CD8-positive, alpha-beta T cell (primary cell): ENCODE measurements at places on chromosomes 5 and 9.

DNA sequence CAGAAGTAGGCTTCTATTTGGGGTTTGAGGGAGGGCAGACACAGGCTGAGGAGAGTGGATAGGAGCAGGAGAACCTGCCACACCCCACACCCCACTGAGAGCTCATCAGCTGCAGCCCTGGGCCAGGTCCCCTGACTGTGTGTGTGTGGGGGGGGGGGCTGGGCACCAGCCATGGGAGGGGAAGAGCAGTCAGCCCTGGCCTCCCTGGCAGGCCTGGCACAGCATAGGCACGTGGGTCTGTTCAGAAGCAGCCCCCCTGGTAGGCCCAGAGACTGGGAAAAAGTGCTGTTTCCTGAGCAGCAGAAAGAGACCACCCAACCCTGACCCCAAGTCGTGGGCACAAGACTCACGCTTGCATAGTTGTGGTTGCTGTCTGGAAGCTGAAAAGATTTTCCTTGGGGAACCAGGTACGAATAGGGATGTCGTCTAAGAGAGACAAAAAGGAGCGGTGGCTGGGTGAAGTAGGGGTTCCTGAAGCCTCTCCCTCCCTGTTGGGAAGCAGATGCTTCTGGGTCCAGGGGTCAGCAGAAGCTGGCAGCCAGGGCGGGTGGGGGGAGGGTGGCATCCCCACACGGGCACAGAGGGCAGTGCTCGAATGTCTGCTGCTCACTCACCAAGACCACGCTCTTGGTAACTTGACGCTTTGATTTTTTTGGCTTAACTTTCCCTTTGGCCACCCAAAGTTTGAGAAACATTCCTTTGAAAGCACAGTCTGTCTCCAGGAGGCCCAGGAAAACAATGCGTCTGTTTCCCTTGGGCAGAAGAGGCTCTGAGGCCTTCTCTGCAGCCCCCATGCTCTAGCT lies 2.9 kb downstream of the NSMF start:
- no peak for DNase-seq

GRCh38 chr5:172771439-172772111 lies 580 bp upstream of the DUSP1 start:
- DNase-seq: no peak

- no peak for DNase-seq
Measured at GRCh38 chr9:127177665-127178265, 55.3 kb upstream of the ANGPTL2 start.

DNA sequence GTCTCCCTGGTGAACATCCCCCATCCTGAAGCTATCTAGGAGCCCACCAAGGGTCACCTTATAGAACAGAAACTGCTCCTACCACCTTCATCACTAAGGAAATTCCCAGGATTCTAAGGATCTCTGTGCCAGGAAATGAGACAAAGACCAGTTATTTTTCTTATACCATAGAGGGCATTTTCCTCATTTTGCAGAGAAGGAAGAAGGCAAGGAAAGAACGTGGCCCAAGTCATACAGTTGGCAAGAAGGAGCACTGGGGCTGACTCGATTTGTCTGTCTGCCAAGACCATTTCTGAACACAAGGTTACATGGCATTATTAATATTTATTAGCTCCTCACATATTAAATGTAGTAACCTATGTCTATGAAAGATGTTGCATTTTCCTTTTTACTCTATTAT lies 49.6 kb upstream of the TNFSF15 start:
- no peak for DNase-seq

DNA sequence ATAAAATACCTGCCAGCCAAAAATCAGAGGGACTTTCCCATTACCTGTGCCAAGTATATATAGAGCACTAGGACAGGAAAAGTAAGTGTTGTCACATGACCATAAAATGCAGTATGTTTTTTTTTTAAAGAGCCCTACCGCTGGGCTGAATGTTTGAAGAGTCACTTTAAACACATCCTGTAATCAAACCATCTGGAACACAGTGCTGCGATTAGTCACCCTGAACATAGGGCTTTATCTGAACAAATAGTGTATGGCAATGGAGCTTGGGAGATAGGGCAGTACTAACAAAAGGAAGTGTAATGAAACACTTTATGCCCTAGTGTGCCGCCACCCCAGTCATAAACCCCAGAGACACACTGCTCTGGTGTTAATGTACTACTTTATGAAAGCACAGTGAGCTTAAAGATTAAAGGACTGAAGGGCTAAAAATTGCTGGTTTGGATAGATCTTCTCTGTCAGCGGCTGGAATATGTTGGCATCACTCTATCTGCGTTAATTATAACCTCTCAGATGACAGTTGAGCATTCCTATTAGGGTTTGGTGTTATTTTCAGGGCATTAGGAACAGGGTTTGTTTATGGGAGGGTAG lies 90.4 kb downstream of the ZNF608 start:
- DNase-seq: no peak

DNA sequence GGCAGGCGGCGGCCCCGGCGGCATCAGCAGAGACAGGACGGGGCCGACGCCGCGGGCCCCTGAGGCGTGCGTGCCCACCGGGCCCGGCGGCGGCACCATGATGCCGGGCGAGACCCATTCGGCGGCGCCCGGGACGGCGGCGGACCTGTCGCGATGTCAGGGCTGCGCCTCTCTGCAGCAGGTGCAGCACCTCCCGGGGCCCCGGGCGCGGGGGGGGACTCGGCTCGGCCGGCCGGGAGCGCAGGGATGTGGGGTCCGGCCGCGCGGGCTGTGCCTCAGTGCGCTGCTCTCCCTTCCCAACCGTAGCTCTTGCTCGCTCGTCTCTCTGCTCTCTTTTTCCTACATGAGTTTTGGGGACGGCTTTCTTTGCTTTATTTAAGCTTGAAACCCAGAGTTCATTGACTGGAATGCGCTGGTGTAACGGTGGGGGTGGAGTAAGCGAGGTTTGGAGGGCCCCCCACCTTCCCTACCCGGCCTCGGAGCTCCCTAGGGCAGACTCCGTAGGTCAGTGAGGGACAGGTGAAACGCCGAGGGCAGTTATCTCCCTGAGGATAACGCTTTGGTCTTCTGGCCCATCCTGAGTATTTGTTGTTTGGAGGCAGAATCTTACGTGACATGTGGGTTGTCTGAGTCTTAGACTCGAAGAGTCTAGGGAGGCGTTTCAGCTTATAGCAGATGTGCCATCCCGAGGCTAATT lies 490 bp downstream of the ICE1 start:
- DNase-seq: no peak

- no peak for DNase-seq
Measured at GRCh38 chr9:111052791-111053190, 14.5 kb upstream of the LPAR1 start.

DNA sequence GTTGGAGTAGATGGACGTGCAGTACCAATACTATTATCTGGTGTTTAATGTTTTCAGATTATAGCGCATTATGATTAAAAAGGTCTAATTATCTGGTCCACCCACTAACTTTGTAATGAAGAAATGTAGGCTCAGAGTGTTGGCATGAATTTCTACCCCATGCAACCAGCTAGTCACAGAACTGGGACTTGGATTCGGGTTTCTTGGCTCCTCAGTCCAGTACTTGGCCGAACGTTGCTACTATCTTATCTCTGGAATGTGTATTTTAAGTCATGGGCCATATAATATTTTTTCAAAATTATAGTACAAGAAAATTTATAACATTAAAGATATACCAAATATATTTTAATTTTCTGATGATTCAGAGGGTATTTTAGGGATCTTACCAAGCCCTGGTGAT lies 657.5 kb upstream of the DMAC1 start:
- no peak for DNase-seq

DNA sequence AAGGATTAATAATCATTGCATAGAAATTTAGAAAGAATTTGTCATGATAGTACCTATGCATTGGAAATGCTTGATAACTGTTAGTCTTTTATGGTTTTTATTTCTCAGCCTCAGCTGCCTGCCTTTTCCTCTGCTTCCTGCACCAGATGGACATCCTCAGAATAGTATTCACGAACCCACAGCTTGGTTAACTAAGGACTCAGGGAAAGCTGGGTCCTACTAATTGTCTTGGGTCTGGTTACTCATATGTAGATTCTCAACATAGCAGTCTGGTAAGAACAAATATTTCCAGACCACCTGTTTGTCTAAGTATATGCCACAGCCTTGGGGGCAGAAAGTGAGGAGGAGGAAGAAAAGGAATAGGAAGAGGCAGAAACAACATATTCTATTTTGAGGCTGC lies 464.5 kb upstream of the SMARCA2 start:
- DNase-seq: no peak

DNA sequence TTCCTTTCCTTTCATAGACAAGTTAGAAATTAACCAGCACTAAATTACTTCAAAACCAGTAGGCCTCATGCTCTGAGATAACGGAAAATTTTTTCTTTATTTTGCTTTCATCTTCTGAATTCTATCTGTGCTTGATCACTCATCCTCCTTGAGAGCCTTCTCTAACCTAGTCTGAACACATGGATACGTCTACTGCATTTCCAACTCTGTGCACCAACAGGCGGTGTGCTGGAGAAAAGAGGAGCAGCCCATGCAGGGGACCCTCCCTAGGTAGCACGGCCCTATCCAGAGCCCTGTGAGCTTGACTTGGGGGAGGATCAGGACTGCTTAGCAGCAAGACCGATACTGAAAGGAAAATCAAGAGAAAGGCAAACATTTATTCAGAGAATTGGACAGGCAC lies 149.8 kb downstream of the AUH start:
- no peak for DNase-seq

DNA sequence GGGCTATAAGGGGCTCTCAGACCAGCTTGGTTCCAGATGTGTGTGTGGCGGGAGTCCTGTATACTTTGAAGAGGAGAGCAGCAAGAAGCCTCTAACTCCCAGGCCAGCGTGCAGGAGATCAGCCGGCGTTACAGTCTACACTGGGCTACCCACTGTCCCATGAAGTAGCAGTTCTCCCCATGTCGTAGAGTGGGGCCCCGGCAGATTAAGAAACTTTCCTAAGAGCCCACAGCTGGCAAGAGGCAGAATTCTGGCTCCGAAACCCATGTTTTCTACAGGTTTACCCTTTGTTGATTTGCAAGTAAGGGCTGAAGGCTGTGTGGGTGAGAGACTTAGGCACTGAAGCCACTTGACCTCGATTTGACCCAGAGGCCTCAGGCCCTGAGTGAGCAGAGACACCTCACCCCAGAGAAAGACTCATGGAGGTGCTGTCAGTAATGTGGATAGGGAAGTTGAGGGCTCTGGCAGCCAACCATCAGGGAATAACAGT lies 881 bp upstream of the B4GALT1 start:
- no peak for DNase-seq

DNA sequence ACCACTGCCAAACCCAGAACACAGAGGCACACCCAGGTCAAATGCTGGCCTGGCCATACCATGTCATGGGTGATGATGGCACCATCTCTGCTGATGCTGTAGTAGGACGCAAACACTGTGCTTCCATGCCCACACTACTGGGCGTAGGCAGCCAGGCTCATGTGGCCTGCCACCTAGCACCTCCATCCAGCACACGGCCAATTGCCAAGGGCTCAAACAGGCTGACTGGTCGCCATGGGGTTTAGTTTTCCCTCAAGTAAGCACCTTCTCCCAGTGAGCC lies 39.4 kb downstream of the BICD2 start:
- no peak for DNase-seq

DNA sequence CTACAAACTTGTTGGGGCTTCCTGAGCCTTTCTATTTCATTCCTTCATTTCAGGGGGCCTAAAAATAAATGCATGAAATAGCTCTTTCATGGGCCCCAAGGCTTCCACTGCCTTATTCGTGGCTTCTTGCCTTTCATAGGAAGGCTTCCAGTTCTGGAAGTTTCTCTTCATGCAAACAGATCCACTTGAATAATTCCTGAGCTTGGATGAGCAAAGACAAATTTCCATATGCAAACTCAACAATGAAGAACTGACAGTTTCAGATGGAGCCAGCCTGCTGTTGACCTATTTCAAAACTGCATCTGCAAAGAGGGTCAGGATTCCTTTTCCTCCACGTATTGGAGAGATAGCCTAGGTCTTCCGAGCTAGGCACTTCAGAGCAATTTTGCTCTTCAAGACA lies 142.1 kb downstream of the MLLT3 start:
- DNase-seq: no peak

DNA sequence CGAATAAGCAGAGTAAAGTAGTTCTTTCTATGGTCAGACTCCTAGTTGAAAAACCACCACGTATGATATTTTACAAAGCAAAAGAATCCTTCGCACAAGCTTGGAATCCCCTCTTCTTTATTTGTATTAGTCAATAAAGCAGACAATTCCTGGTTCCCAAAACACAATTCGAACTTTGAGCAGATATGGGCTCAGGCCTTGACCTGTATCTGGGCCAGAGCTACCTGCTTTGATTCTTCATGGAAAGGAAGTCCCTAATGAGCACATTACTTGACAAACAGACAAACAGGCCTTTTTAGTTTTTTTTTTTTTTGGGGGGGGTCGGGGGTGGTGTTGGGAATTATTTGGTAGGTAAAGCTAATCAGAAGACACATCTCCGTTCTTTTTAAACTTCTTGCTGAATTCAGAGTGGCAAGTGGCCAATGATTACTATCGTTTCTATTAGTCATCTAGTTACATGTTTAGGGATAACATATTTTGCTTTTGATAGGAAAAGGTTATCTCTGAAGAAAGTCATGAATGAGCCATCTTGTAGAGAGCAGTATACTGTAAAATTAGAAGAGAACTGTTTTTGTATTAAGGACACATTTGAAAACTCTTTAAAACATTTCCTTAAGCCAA lies 116.6 kb upstream of the HMHB1 start:
- DNase-seq: no peak

DNA sequence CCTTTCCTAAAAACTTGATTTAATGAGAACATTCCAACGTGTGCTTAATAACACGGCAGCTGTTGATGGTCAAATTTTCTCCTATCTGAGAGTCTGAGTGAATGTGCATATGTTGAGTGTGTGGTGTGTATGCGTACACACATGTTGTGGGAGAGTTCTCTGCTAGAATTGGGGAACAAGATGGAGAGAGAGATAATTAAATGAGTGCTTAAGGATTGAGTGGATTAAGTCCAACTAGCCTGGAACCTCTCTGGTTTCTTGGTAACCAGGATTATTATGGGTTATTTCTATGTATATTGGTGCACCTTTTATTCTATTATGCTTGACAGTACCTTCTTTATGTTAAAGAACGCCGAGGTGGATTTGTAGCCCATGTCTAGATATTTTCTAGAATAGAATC lies 36.4 kb upstream of the TNFAIP8 start:
- no peak for DNase-seq

- DNase-seq: peak; percentile 47
Measured at GRCh38 chr9:79572608-79573411, 1.0 kb downstream of the TLE4 start.

DNA sequence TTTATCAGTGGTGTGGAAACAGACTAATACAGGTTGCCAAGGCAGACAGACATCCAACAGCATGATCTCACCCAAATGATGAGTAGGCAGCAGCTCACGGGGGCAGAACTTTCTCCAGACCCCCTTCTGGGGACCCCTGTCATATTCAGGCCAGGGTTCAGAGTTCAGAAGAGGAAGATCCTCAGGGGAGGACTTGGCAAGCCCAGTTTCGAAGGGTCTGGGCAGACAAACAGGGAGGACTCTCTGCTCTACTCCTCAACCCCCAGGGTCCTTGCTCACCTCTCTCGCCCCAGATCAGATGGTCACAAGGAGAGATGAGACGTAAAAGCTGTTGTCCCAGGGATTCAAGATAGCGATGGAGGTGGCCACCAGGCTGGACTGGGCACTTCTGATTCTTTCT lies 215.1 kb upstream of the MVB12B start:
- DNase-seq: no peak
